ENCODE measurements at places on chromosomes 5 and 9.

DNA sequence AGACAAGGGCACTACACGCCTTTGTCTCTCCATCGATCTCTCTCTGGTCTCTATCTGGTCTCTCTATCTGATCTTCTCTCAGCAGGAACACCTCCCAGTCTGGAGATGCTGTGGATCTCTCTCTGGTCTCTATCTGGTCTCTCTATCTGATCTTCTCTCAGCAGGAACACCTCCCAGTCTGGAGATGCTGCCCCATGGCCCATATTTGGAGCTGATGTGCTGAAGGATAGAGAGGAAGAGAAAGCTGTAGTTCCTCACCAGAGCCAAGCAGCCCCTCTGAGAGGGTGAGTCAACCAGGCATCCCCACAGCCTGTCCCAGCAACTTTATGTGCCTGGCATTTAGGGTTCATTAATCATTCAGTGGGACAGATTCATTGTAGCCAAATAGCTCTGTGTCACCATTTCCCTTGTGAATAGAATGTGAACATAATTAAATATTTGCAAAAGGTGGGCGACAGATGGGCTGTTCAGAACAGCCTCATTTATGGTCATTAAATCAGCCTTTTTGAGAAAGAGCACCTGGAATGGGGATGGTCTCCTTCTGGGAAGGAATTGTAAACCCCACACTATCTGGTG lies 189.3 kb upstream of the MAST4 start:
- no peak for DNase-seq

DNA sequence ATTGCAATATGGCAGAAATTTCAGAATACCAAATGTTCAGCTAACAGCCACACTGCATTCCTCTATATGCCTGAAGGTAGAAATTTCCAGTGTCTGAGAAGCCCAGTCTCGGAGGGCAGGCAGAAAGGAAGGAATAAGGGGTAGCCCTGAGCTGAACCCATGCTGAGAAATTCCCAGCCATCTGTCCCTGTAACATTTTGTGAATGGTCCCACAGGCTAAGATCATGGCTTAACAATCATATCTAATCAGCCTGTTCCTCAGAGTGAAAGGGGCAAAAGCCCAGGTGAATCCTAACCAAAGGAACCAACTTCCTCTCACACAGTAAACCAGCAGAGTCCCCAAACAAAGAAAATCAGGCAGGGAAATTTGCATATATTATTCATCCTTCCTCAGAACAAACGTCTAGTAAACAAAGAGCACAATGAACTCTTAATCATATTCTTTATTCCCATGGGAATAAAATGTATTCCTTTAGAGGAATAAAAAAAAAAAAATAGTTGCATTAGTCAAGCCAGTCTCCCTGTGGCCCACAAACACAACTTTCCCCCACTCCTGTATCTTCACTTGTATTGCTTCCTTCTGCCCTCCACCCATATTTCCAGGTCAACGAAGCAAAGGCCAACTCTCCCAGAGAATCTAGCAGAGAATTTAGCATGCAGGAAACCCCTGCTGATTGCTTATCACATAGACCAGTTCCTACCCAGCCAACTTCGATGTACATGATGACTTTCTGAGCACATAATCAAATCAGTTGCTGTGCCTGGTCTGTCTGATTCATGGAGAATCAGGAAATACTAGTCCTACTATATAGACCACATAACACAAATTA lies 257.6 kb downstream of the FAM114A2 start:
- no peak for DNase-seq

DNA sequence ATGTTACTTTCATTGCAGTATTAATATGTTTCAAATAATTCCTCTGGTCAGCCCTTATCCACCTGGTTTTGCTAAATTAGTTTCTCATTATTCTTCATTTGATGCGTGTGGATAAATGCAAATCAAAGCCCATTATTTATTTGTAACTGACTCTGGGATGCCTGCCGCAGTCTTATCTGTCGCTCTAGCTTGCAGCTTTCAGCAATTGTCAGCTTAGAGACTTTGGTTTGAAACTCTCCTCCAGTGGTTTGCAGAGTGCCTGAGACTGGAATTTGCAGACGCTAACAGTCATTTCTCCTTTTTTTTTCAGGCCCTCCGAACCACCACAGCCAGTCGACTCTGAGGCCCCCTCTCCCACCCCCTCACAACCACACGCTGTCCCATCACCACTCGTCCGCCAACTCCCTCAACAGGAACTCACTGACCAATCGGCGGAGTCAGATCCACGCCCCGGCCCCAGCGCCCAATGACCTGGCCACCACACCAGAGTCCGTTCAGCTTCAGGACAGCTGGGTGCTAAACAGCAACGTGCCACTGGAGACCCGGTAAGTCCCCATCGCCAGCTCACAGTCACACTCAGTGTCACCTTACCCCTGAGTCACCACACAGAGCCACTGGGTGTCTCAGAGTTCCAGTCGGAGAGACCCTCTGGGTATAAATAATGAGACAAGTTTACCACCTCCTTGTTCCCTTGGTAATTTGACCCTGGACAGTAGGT lies 339.0 kb upstream of the WWC1 start:
- no peak for DNase-seq

DNA sequence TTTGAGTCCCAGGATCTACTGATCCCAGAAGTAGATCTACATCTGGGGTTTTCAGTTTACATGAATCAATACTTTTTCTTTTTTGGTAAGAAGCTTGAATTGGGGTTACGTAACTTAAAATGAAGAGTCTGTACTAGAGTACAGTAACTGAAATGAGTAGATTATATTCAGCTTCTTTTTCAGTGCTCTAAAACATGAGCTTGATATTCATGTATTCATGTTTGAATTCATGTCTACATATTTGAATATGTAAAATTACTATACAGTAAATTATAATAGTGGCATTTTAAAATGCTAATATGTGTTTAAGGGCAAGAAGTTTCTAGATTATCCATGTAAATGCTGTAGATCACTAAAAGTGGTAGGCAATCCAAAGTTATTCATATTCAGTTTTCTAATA lies 14.8 kb downstream of the POU5F2 start:
- no peak for DNase-seq

DNA sequence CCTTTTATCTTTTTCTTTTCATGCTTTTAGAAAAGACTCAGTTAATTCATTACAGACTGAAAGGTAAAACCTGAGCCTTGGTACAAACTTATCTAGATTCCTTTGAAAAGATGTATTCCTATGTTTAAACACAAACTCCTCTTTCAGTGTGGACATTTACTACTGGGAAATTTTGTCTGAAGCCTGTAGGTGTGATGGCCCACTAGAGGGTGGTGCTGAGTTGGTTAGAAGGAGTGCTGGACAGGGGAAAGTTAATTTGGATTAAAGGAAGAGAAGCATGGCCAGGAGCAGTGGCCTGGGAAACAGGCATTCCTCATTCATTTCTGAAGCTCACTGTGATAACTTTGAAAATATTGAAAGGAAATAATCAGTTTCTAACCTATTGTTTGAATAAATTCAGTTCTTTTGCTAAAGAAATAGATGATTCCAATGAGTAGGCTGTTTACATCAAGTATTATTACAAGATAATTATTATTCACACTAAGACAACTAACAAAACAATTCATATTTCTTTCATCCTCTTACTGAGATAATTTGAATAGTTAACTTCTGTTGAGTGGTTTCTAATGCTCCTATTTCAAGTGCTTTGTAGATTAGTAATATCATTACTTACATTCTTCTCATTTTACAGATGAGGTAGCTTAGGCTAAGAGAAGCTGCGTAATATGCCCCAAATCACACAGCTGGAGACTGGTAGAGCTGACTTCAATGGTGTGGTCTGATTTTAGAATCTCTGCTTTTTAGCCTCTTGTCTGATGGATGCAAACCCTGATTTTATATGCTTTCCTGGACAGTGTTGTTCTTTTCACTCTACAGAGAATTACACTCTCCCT lies 150.9 kb downstream of the ADGRV1 start:
- DNase-seq, result no peak

DNA sequence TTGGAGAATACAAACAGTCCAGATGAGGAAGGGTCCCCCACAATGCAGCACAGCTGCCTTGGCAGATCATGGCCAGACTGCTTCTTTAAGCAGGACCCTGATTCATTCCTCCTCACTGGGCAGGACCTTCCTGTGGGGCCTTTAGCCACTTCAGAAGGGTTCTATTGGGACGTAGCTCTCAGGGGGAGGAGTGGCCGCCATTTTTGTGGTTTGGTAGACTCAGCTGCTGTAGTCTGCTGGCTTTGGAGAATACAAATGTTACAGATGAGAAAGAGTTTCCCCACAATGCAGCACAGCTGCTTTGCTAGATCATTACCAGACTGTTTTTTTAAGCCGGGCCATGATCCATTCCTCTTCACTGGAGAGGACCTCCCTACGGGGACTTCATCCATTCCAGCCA lies 57.4 kb downstream of the TMEM38B start:
- DNase-seq, result no peak

DNA sequence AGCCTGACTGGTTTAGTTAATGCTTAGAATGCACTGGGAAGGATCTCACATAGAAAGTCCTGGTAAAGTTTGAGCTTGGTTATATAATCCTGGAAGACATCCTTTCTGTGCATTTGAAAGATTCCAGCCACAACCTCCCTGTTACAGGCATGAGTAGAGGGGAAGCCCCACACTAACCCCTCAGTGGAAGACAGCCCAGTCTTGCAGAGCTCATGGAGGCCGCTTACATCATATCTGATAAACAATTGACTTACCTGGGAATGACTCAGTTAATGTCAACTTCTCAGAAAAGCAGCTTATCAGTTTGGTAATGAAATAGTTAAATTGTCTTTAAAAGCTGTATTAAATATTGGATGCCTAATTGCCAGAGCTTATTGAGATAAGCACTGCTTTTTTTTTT lies 28.1 kb upstream of the PDE8B start:
- DNase-seq, result no peak

DNA sequence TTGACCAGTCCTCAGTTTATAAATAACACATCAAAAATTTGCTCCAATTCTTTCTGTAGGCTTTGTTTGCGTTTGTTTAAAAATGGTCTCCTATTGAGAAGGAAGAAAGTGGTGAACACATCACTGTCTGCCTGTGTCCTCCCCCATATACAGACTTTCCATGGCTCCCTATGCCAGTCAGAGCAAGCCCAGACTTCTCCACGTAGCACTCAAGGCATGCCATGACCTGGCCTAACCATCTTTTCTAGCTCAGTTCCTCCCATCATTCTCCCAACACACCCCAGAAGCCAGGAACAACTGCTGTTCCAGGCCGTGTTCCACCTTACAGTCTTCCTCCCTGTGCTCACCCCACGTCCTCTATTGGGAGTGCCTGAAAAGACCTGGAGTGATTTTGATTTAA lies 129.6 kb upstream of the ZNF618 start:
- no peak for DNase-seq

GRCh38 chr5:150507474-150508276 lies at the start of gene NDST1:
NDST1 (plus strand) TSS chr5:150508131; CDS start chr5:150521255, 13,124 bp downstream.
- DNase-seq, result no peak

DNA sequence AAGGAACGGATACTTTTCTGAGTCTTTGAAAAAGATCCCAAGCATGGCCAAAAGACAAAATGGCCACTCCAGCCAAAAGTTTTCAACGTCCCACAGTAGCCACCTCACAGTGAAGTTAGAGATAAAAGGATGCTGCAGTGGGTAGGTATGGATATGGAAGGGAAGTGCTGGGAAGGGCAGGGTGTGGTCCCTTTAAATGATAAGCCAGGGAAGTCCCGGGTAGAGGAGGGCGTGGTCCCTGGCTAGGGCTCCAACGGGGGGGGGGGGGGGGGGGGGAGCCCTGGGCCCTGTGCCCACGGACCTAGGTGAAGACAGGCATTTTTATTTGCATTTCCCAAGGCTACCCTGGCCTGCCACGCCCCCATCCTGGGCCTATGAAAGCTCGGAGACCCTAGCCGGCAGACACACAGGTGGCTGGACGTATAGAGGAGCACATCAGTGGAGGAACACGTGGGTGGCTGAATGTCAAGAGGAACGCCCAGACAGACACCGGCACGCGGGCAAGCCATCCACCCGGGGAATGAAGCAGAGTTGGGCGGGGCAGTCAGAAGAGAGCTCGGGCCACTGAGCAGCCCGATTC lies 306.7 kb downstream of the NFIB start:
- no peak for DNase-seq

- DNase-seq, result no peak
Observed at GRCh38 chr9:121317737-121318630, 50.0 kb downstream of the GSN start.

DNA sequence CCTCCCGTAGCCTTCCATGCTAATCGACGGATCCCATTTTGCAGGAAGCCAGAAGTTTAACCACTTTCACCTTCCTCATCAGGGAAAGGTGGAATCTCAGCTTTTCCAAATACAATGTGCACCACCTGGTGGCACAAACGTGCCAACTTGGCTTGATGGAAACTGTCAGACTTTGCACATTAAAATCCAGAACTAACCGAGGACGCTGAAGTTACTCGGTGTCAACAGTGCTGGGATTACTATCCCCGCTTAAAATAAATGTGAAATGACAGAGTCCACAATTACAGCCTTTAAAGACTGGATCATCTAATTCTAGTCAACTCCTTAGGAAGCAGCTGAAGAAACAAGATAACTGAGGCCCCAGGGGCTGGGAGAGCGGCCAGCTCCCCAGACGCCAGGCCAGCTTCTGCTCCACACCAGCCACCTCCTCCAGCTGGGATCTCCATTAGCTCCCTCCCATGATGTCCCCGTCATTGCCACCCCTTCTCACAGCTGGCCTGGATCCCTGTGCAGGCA lies 50.1 kb upstream of the RETREG1 start:
- no peak for DNase-seq

- DNase-seq, result no peak
Observed at GRCh38 chr5:29780401-29780800, 1413.1 kb upstream of the CDH6 start.

DNA sequence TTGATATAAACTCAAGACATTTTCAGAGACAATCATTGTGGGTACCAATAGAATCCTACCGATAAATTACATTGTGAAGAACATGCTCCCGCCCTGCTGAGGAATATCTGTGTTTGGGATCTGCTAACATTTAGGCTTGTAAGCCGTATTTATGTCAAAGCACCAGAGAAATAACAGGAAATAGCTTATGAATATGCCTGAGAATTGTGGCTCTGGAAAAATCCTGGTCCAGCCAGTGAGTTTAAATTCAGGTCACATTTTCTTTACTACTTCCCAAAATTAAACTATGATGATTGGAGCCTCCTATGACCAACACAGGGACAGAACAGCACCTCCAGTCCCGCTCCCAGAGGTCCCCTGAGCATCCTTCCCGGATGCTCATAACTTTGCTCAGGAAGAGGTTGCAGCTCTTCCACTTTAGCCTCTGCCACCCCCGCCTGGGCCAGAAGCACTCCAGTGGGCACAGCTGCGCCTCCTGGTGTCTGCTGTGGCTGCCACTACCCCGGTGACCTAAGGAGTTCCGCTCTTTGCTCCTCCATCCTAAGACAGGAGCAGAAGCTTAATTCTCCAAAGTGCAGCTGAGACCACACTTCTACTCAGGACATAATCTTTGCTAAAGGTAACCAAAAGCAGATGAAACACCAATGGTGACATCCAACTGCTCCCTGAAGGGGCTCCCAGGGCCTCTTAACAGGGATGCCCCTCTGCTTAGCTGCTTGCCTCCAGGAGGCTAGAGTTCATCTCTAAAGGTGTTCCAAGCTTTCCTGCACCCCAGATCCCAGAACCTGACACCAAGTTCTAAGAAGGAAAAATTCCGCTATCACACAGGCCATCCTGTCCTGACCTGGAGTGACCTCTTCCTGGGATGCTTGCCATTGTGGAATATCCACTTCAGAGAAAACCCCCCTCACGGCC lies 58.8 kb downstream of the SLC1A1 start:
- no peak for DNase-seq
